Breast epithelium (tissue), 4 donors: ENCODE measurements at places on chromosomes 12 and 14. TPM values are rescaled to one million over a fixed set of nuclear protein-coding genes. Genes with fewer than 3 reads are reported as not detected.
A peak's percentile ranks its signal among the peaks of the same experiment; 100 is the strongest.

DNA sequence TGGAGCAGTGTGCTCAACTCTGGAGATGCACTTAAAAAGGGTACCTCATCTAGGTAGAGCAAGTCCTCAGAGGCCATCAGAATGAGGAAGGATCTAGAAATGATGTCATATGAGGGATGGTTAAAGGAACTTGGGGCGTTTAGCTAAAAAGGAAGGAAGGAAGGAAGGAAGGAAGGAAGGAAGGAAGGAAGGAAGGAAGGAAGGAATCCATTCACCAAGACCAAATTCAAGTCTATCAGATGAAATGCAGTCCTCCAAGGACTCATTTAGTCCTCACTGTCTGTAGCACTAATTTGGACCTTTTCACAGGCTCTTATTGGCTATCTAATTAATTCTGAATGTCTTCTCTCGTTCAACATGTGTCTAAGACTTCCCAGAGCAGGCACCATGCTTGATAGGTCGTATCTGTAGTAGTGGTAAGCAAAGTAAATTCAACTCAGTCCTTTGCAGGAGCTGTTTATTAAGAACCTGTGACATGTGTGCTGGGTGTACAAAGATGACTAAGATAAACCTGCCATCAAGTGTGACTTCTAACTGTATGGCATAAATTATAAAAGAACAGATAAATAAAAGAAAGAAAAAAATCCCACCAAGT is 63.5 kb downstream of the LLPH start:
- no peak overlapping the region for H3K27ac ChIP-seq
- no peak overlapping the region for H3K4me3 ChIP-seq
- DNase-seq: no peak
- no peaks in the 10 kb centered on the region for H3K27me3 ChIP-seq
- no peaks in the 10 kb centered on the region for H3K4me1 ChIP-seq
- H3K36me3 ChIP-seq: no peaks in the 10 kb centered on the region

GRCh38 chr14:103008768-103009357 is 48.5 kb downstream of the CDC42BPB start:
- H3K4me1 ChIP-seq: no peaks in the 10 kb centered on the region
- H3K36me3 ChIP-seq: no peaks in the 10 kb centered on the region

- H3K4me3 ChIP-seq: no peak overlapping the region
- no peaks in the 10 kb centered on the region for H3K27me3 ChIP-seq
- DNase-seq: no peak
- no peaks in the 10 kb centered on the region for H3K4me1 ChIP-seq
Measured at GRCh38 chr14:51592836-51593235, 58.9 kb upstream of the FRMD6 start.

DNA sequence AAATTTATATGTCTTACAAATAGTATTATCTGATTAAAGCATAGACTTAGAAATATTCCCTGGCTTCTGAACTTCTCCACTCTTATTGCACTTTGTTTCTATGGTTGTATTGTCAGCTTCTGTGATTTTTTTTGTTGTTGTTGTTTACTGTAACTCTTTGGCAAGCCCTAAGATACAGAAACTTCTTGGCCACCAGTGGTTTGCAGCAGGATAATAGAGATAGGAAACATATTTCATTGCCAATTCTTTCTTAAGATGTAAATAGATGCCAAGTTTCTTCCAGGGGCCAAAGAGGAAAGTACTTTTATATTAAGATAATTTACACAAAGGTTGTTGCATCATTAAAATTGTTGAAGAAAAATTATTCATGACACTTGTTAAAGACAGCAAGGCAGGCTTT is 123.8 kb downstream of the PTPRB start:
- H3K27me3 ChIP-seq: no peaks in the 10 kb centered on the region
- H3K4me3 ChIP-seq: no peak overlapping the region
- H3K27ac ChIP-seq: no peak overlapping the region
- DNase-seq: no peak

Gene B3GNT4
- total RNA-seq: not detected

GRCh38 chr12:117087808-117088207 is 11.4 kb downstream of the TESC start:
- peaks cover 18% of the 10 kb centered on the region for H3K4me1 ChIP-seq
- DNase-seq: no peak
- no peaks in the 10 kb centered on the region for H3K36me3 ChIP-seq
- H3K27me3 ChIP-seq: no peaks in the 10 kb centered on the region

Gene MORN3
- 2.0 TPM for total RNA-seq

GRCh38 chr12:82964446-82964845 is 277.7 kb downstream of the TMTC2 start:
- DNase-seq: no peak
- H3K36me3 ChIP-seq: no peaks in the 10 kb centered on the region
- no peak overlapping the region for H3K27ac ChIP-seq
- H3K4me3 ChIP-seq: no peak overlapping the region

- peak overlapping the region; percentile 100 for H3K27ac ChIP-seq
- no peak for DNase-seq
Measured at GRCh38 chr12:57086493-57087009, 2.4 kb upstream of the NAB2 start.

DNA sequence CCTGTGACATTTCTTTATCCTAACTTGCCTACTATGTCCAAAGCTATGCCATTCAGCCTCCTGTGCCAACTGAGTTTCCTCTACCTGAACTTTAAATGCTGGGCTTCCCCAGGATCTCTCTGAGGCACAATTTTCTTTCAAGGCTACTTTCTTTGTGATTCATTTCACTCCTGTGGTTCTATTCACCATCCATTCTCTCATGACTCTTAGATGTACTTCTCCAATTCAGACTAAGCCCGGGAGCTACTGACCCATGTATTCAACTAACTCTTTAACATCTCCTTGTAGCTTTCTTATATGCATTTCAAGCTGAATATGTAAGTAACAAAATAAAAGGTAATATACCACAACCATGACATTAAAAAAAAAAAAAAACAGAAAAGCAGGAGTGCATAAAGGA is 738.9 kb upstream of the USP15 start:
- no peaks in the 10 kb centered on the region for H3K4me1 ChIP-seq
- H3K27ac ChIP-seq: no peak overlapping the region
- H3K4me3 ChIP-seq: no peak overlapping the region
- no peaks in the 10 kb centered on the region for H3K36me3 ChIP-seq
- DNase-seq: no peak
- H3K27me3 ChIP-seq: no peaks in the 10 kb centered on the region

- no peaks in the 10 kb centered on the region for H3K27me3 ChIP-seq
- H3K27ac ChIP-seq: no peak overlapping the region
- no peaks in the 10 kb centered on the region for H3K4me1 ChIP-seq
Measured at GRCh38 chr12:2997989-2998670, 38.9 kb downstream of the TEAD4 start.

Gene LACRT
- total RNA-seq: not detected

DNA sequence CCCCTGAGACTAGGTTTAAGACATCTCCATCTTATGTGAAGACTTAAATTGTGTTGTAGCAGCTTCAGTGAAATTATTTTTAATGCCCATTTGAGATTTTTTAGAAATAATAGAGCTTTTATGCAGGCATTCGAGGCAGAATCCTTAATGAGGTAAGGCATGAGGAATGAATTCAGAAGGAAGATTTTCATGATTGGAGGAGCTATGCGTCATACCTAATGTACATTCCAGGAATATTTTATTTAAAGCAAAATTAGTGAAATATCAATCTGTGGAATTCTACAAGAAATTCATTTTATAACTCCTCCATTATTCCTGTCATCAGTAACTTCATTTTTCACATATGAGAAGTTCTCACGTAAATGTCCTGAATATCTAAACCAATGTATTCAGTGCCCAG is 36.0 kb upstream of the GARIN6 start:
- no peak overlapping the region for H3K27ac ChIP-seq
- DNase-seq: no peak
- H3K4me1 ChIP-seq: no peaks in the 10 kb centered on the region

Gene ARHGAP9
- 11.1 TPM for total RNA-seq

Gene GNPTAB
- total RNA-seq: 37.4 TPM

Gene IL26
- total RNA-seq: not detected

- H3K36me3 ChIP-seq: no peaks in the 10 kb centered on the region
- H3K27me3 ChIP-seq: no peaks in the 10 kb centered on the region
- no peak overlapping the region for H3K4me3 ChIP-seq
- H3K4me1 ChIP-seq: no peaks in the 10 kb centered on the region
Measured at GRCh38 chr12:106074706-106075392, 63.9 kb downstream of the NUAK1 start.

Gene TEX22
- 0.59 TPM for total RNA-seq

Gene CLEC14A
- 24.8 TPM for total RNA-seq

Gene CCDC177
- 0.29 TPM for total RNA-seq

Gene TCL1B
- not detected for total RNA-seq

DNA sequence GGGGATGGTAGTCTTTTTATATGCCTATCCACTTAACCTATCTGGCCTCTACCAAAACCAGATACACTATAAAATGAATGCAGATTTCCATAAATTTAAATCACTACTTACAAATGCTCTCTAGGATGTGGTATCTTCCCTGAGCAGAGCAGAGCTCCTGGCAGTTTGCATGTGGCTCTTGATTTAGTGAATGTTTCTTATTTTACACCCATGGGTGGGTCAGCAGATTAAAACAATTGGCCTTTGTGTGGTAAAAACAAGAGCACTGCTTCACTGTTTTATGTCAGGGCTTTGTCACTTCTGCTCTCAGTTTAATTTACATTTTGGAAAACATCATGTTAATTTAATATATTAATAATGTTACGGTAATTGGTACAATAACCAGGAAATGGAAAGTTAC is 5.5 kb downstream of the TAS2R19 start:
- H3K27ac ChIP-seq: no peak overlapping the region
- DNase-seq: no peak
- H3K4me1 ChIP-seq: no peaks in the 10 kb centered on the region
- no peak overlapping the region for H3K4me3 ChIP-seq
- no peaks in the 10 kb centered on the region for H3K27me3 ChIP-seq
- H3K36me3 ChIP-seq: no peaks in the 10 kb centered on the region

DNA sequence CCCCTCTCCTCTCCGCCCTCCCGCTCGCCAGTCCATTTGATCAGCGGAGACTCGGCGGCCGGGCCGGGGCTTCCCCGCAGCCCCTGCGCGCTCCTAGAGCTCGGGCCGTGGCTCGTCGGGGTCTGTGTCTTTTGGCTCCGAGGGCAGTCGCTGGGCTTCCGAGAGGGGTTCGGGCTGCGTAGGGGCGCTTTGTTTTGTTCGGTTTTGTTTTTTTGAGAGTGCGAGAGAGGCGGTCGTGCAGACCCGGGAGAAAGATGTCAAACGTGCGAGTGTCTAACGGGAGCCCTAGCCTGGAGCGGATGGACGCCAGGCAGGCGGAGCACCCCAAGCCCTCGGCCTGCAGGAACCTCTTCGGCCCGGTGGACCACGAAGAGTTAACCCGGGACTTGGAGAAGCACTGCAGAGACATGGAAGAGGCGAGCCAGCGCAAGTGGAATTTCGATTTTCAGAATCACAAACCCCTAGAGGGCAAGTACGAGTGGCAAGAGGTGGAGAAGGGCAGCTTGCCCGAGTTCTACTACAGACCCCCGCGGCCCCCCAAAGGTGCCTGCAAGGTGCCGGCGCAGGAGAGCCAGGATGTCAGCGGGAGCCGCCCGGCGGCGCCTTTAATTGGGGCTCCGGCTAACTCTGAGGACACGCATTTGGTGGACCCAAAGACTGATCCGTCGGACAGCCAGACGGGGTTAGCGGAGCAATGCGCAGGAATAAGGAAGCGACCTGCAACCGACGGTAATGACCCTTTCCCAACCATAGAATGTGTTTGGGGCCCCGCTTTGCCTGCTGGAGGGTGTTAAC is 615 bp downstream of the CDKN1B start:
- no peak for DNase-seq
- peaks cover 8% of the 10 kb centered on the region for H3K4me1 ChIP-seq
- H3K36me3 ChIP-seq: no peaks in the 10 kb centered on the region
- H3K4me3 ChIP-seq: peak overlapping the region; percentile 96
- no peaks in the 10 kb centered on the region for H3K27me3 ChIP-seq

DNA sequence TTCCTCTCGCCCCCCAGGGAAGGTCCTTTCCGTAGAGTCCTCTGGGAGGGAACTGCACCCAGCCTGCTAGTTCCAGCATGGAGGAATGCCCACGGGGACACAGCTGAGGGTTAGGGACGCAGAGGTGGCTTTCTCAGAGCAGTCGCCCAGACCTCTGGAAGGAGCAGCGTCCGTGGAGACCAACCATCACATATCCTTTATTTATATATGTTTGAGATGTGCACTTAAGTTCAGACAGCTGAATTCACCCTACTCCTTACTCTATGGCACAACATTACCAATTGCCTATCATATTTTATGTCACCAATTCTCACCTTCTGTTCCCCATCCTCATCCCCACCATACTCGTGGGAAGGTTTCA is 305.6 kb upstream of the DIO3 start:
- DNase-seq: no peak
- H3K4me1 ChIP-seq: no peaks in the 10 kb centered on the region
- no peaks in the 10 kb centered on the region for H3K36me3 ChIP-seq
- H3K4me3 ChIP-seq: no peak overlapping the region
- no peak overlapping the region for H3K27ac ChIP-seq

DNA sequence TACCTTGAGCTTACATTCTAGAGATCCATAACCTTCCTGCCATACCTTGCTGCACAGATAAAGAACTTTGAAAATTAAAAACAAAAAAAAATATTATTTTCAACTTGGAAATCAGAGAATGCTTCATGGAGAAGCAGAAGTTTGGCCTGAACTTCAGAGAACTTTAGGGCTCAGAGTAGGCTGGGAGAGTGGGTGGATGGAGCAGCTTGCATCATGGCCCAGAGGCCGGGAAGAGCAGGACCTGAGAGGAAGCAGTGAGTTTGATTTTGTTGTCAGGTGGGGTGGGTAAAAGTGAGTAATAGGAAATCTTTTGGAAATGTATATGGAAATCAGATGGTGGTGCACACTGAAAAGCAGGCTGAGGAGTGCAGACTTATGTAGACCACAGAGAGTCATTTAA is 228.5 kb upstream of the KRR1 start:
- H3K27ac ChIP-seq: no peak overlapping the region
- no peaks in the 10 kb centered on the region for H3K36me3 ChIP-seq
- no peaks in the 10 kb centered on the region for H3K4me1 ChIP-seq
- H3K4me3 ChIP-seq: no peak overlapping the region

GRCh38 chr12:86234316-86234855 is 21.8 kb downstream of the MGAT4C start:
- no peak for DNase-seq
- H3K4me3 ChIP-seq: no peak overlapping the region
- no peaks in the 10 kb centered on the region for H3K27me3 ChIP-seq
- H3K4me1 ChIP-seq: no peaks in the 10 kb centered on the region
- H3K27ac ChIP-seq: no peak overlapping the region

- no peaks in the 10 kb centered on the region for H3K36me3 ChIP-seq
- H3K4me3 ChIP-seq: no peak overlapping the region
- H3K27ac ChIP-seq: no peak overlapping the region
- no peaks in the 10 kb centered on the region for H3K4me1 ChIP-seq
Measured at GRCh38 chr14:102201776-102202175, 62.1 kb downstream of the WDR20 start.

DNA sequence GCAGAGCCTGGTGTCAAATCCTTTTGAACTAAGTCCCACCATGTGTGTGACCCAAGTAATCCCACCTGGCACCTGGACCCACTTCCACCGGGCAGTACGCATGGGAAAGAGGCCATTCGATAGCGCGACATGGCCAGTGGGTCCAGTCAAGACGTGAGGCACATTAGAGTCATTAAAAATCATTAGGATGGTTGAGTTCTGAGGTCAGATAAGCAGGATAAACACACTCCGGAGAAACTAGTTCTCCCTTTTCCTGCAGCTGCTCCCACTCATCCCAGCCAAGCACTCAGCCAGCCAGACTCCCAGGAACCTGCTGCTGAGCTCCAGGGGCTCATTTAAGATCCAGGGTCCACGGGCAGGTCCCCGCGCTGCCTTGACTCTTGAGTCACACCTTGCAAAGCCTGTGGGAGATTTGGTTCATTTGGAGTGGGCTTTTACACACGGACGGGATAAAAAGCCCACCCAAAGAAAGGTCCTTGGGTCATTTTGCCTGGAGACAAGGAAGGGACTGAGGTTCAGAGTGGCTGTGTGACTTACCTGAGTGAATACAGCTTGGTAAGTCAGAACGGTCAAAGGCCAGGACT is 313.9 kb downstream of the BCL11B start:
- no peak overlapping the region for H3K27ac ChIP-seq
- H3K36me3 ChIP-seq: no peaks in the 10 kb centered on the region
- no peak overlapping the region for H3K4me3 ChIP-seq
- H3K27me3 ChIP-seq: no peaks in the 10 kb centered on the region
- DNase-seq: no peak
